Activated CD8-positive, alpha-beta memory T cell treated with anti-CD3 and anti-CD28 coated beads for 1 hour (primary cell): ENCODE measurements at places on chromosomes 6 and 20.

- DNase-seq: no peak
These were observed 30.3 kb downstream of the JAG1 start for GRCh38 chr20:10643560-10643873.

- no peak for DNase-seq
These were observed 44.8 kb upstream of the BCLAF1 start for GRCh38 chr6:136334465-136334846.

GRCh38 chr20:19161336-19161735 is 51.1 kb upstream of the SLC24A3 start:
- DNase-seq: no peak

DNA sequence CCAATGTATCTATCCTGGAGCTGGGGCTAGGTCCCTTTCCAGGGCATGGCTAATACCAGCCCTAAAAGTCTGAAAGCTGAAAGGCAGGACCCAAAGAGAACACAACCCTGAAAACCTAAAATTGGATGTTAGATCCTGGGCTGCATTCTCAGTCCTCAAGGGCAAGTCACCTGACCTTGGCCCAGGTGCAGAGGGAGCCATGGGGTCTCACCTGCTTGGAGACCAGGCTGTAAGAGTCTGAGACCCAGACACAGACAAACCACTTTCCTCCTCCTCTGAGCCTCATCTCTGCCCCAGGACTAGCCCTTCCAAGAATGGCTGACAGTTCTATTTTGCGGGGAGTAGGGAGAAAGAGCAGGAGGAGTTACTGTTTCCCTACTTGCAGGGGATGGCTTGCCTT is 60.0 kb downstream of the EFCAB8 start:
- no peak for DNase-seq

- no peak for DNase-seq
These were observed 248.7 kb upstream of the ECI2 start for GRCh38 chr6:4383910-4384638.

GRCh38 chr6:158085261-158086053 is 82.6 kb downstream of the SERAC1 start:
- DNase-seq: no peak

- DNase-seq: no peak
These were observed 156.8 kb upstream of the GRIK2 start for GRCh38 chr6:101236709-101237108.

GRCh38 chr6:127570739-127571389 is 6.1 kb upstream of the C6orf58 start:
- DNase-seq: no peak

- DNase-seq: no peak
These were observed 49.0 kb upstream of the RANBP9 start for GRCh38 chr6:13760307-13761304.
